A673 (cell line): ENCODE measurements at places on chromosomes 12 and 14. TPM values are rescaled to one million over a fixed set of nuclear protein-coding genes. Genes with fewer than 3 reads are reported as not detected.

The SPIC gene
- total RNA-seq: not detected in 2 replicates

The ITGB7 gene
- total RNA-seq: 0.43 TPM in 1 of 2 replicates, not detected in the other

The NCKAP5L gene
- 28.2 and 29.0 TPM in 2 replicates for total RNA-seq

The SLCO1B3 gene
- total RNA-seq: not detected in 2 replicates

The LRRC43 gene
- 0.24 TPM in 1 of 2 replicates, not detected in the other for total RNA-seq

The KCNMB4 gene
- 1.9 and 2.3 TPM in 2 replicates for total RNA-seq

The USP5 gene
- 209 and 224 TPM in 2 replicates for total RNA-seq
